ENCODE measurements at places on chromosomes 2 and 18.
A peak's percentile ranks its signal among the peaks of the same experiment; 100 is the strongest.

DNA sequence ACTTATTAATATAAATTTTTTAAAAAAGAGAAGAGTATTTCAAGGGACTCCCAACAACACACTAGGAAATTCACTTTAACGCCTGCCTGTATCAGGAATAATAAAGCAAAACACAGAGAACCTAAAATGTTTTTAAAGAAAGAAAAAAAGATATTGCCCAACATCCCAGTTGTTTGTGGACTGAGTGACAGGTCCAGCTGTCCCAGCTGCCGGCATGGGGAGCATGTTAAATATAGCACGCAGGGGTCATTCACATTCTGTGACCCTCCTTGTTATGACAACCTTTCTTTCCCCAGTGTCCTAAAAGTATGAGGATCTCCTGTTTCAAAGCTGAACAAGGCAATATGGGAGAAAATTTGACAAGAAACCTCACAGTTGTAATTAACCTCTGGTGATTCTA is 4.4 kb downstream of the KLHL41 start:
- DNase-seq: no peak

- DNase-seq: peak; percentile 15
Observed at GRCh38 chr2:20418519-20418918, 28.4 kb upstream of the RHOB start.

- no peak for DNase-seq
Observed at GRCh38 chr18:54880395-54881105, 52.3 kb downstream of the RAB27B start.

DNA sequence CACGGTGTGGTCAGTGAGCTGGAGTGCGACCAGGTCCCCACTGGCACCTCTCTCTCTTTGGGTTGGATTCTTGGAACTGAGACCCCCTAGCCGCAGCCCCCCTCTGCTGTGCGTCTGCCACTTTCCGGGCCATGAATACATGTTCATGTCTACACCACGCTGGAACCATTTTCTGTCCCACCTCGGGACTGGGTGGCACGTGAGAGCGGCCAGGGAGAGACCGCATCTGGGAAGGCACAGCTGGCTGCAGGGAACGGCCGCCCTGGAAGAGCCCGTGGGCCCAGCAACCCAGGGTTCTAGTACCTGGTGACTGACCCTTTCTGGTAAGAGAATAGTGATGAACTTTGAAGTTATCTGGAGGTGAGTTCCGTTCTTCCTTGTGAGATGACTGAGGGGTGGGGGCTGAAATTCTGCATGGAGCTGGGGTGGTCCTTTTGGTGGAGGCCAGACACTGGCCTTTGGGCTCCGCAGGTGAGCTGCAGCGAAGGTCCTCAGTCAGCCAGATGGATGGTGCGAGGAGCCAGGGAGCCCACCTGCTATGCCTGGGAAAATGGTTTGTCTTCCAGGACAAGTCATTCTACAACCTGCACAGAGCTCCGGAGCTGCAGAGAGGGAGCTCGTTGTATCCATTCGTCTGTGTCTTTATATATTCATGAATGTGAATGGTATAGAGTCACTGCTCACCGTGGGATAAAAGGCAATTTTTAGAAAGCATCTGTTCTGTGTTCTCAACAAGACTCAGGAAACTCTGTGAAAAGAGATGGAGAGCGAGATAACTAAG is 223.5 kb downstream of the NDUFA10 start:
- DNase-seq: peak; percentile 20

DNA sequence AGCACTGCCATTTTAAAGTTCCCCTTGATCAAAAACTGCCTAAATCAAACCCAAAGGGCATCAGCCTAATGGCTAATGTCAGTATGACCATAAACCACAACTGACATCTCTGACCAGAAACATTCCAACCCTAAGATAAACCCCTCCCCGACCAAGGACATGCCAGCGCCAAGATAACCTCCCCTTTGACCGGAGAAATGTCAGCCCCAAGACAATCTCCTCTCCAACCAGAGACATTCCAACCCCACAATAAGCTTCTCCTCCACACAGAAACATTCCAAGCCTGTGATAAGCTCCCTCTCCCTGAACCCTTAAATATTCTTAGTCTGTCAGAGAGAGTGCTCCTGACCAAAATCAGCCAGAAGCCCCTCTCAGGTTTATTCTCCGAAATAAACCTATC is 188.3 kb upstream of the MSH6 start:
- no peak for DNase-seq

DNA sequence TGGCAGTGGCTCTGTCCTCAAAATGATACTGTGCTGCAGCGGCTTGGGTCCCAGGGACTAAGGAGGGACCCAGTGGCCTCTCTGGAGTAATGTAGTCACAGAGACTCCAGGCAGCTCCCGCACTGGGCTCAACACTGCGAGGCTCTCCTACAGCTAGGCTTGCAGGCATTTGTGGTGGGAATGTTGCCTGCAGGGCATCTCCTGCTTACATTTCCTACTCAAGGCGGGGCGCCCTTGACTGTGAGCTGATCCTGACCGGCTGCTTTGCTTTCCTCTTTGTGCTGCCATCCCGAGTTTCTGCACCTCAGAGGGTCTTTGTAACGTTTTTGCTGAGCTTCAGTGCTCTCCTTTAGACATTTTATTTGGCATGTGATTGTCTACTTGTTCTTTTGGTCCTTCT is 177.4 kb upstream of the FN1 start:
- DNase-seq: no peak

- no peak for DNase-seq
Observed at GRCh38 chr2:148640767-148641166, 3.8 kb upstream of the EPC2 start.

- peak; percentile 2 for DNase-seq
Observed at GRCh38 chr2:111704246-111704645, 179.7 kb downstream of the ANAPC1 start.

GRCh38 chr2:12141618-12142258 is 395.3 kb downstream of the LPIN1 start:
- no peak for DNase-seq

GRCh38 chr2:184338771-184339170 is 259.6 kb upstream of the ZNF804A start:
- DNase-seq: no peak

DNA sequence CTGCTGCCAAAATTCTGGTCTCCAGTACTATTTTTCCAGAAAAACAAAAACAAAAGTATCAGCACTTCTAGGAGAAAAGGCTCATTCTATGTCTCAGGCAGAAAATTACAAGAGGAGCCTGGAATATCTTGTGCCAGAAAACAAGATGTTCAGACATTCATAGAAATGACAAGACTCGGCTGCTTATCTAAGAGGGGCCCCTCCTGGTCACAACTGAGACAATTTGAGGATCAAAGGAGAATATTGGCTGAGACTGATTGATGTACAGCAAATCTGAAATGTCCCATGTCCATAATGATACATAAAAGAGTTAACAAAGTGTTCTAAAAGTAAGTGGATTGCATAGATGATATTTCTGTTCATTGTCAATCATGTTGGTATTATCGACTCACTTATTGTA is 2.4 kb upstream of the RPS7 start:
- no peak for DNase-seq

- DNase-seq: no peak
Observed at GRCh38 chr2:73992036-73992435, 7.3 kb downstream of the TET3 start.

DNA sequence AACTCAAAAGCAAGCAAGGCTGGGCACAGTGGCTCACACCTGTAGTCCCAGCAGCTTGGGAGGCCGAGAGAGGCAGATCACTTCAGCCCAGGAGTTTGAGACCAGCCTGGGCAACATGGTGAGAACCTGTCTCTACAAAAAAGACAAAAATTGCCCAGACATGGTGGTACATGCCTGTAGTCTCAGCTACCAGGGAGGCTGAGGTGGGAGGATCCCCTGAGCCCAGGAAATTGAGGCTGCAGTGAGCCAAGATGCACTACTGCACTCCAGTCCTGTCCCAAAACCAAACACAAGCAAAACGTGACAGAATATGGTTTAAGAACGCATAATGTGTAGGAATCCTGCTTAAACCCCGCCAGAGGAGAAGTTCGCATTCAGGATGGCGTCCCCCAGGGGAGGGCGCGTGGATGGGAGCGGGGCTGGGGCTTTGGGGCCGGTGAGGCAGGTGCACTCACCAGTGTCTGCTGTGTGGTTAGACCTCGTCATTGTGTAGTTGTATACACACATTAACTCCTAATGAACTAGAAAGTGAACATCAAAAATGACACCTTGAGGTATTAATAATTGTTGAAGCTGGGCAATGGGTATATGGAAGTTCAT is 5.4 kb downstream of the COLEC11 start:
- DNase-seq: no peak

DNA sequence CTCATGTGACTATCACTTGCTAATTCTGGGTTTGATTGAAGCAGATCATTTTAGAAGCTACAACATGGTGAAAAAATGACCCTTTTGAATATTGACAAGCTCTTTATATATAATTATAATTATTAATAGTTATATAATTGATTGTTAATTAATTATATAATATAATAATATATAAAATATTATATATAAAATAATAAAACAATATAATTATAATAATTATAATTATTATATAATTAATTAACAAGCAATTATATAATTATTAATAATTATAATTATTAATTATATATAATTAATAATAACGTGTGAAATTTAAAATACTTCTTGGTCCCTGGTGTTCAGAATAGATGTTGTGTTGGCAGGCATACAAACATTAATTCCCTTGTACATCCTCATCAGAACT is 404.1 kb upstream of the CDH19 start:
- DNase-seq: no peak

DNA sequence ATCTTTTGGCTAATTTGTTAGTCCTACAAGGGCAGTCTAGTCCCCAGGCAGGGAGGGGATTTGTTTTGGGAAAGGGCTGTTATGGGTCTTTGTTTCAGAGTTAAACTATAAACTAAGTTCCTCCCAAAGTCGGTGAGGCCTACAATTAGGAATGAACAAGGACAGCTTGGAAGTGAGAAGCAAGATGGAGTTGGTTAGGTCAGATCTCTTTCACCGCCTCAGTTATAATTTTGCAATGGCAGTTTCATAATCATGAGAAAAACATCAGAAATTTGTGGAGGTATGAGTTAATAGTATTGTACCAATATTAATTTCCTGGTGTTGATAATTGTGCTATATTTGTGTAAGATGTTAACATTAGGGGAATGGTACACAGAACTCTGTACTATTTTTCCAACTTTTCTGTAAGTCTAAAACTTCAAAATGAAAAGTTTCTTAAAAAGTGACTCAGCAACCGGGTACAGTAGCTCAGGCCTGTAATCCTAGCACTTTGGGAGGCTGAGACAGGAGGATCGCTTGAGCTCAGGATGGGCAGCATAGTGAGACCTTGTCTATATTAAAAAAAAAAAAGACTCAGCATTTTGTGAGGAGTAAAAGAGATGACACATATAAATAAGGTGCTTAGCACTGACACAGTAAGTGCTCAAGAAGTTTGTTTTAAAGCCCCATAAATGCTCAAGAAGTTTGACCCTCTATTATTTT is 40.8 kb downstream of the TMEM17 start:
- DNase-seq: no peak

DNA sequence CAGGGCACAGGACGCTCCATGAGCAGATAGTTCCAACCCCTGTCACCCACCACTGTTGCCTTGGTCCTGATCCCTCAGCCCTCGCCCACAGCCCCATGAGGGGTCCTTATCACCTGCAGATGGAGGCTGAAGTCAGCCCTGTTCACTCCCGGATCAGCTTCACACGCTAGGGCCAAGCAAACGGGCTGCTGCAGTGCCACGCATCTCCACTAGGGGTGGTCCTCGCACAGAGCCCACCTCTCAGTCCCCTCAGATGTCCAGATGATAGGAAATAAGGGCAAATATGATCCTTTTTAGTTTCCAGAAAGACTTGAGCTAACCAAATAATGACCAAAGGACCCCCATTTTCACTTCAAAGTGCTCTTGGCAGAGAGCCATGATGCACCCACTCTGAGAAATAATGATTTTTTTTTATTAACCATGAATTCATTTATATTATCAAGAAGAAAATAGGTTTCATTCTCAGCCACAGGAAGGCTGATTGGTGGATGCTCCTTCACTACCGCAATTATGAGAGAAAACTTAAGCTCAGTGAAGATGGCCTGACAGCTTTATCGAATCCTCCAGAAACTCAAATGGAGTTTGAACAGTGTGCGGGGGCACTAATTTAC is 71.9 kb upstream of the KLHL29 start:
- no peak for DNase-seq

GRCh38 chr2:231514225-231514950 is 15.9 kb downstream of the NMUR1 start:
- DNase-seq: peak; percentile 98

DNA sequence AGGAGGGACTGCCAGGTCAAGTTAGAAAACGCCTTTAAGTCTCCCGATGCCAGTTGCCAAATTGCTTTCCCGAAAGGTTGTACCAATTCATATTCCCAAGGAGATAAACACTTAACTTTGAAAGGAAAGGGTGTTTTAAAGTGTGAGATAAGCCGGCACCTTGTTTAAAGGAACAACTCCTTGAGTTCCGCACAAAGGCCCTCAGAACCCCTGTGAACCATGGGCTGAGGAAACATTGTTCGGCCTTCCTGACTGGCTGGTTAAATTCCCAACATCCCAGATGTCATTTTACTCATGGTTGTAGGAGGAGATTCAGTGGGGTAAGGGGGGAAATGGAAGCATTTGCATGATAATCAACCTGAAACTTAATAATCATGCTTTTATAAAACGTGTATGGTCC is 126.6 kb downstream of the BCL11A start:
- DNase-seq: no peak

- DNase-seq: peak; percentile 70
Observed at GRCh38 chr2:98086491-98087446, at the start of gene VWA3B. VWA3B (plus strand) TSS chr2:98087167; CDS start chr2:98093093, 5,926 bp downstream.

DNA sequence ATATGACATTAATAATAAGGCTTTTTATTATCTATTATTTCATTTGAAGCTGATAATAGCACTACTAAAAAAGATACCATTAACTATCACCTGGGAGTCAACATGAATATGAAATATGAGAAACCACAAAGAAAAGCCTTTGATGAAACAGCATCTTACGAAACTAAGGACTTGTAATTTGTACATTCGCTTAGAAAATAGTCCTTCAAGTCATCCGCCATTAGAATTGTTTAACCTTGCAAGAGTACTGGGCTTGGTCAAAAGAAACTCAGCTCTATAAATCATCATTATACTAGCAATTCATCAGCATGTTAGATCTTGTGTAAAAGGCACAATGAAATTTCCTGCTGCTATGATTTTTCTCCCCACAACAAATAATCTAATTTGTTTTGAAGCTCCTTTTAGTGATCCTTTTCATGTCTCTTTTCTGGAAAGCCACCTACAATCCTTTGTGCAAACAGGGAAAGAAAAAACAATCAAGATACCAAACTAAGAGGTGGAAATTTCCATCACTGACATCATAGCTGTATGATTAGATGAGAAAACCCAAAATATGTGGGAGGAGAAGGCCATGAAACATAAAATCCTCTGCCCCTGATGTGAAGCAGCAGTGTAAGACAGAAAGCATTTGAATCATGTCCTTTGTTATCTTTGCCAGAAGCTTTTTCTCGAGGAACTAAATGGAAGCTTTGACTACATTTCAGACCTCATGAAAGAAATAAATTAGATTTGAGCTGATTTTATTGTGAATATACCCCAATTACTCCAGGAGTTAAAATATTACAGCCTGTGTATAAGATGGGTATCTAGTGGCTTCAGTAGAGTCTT is 31.2 kb downstream of the SCN9A start:
- DNase-seq: no peak

- DNase-seq: no peak
Observed at GRCh38 chr2:210460322-210461227, 16.0 kb downstream of the LANCL1 start.
